ENCODE measurements at places on chromosomes 12 and 14. TPM values are rescaled to one million over a fixed set of nuclear protein-coding genes. Genes with fewer than 3 reads are reported as not detected.

The BBS10 gene
- total RNA-seq: 18.7 TPM

The CACNA1C gene
- total RNA-seq: 16.4 TPM

The C14orf132 gene
- 54.0 TPM for total RNA-seq

The ADCK1 gene
- 10.4 TPM for total RNA-seq

The DAAM1 gene
- 73.2 TPM for total RNA-seq

The STON2 gene
- total RNA-seq: 93.1 TPM

The TEX52 gene
- total RNA-seq: not detected

The TCL1B gene
- 0.23 TPM for total RNA-seq

The AQP6 gene
- total RNA-seq: 18.5 TPM

The C12orf54 gene
- total RNA-seq: not detected

The TAS2R43 gene
- 10.3 TPM for total RNA-seq

The LHX5 gene
- not detected for total RNA-seq

The BIN2 gene
- 4.3 TPM for total RNA-seq

The CCDC184 gene
- 0.53 TPM for total RNA-seq

The ZNF10 gene
- total RNA-seq: 31.8 TPM

The TAS2R14 gene
- 8.2 TPM for total RNA-seq

The PEBP1 gene
- total RNA-seq: 212 TPM

The MORN3 gene
- total RNA-seq: 0.70 TPM

The PTMS gene
- 61.1 TPM for total RNA-seq

The TRHDE gene
- 40.1 TPM for total RNA-seq

The TMEM30B gene
- total RNA-seq: 14.3 TPM

The DLK1 gene
- total RNA-seq: 170 TPM

The B4GALNT3 gene
- total RNA-seq: 15.5 TPM

The SGPP1 gene
- 42.3 TPM for total RNA-seq

The FBLN5 gene
- total RNA-seq: 153 TPM

The GPRC5D gene
- total RNA-seq: not detected

The CD163L1 gene
- 5.8 TPM for total RNA-seq

Data from metanephros (tissue), 2 donors.